Activated B cell treated with CpG ODN at 0.5 μM for 24 hours (primary cell): ENCODE measurements at places on chromosomes 1 and 21.
A peak's percentile ranks its signal among the peaks of the same experiment; 100 is the strongest.

DNA sequence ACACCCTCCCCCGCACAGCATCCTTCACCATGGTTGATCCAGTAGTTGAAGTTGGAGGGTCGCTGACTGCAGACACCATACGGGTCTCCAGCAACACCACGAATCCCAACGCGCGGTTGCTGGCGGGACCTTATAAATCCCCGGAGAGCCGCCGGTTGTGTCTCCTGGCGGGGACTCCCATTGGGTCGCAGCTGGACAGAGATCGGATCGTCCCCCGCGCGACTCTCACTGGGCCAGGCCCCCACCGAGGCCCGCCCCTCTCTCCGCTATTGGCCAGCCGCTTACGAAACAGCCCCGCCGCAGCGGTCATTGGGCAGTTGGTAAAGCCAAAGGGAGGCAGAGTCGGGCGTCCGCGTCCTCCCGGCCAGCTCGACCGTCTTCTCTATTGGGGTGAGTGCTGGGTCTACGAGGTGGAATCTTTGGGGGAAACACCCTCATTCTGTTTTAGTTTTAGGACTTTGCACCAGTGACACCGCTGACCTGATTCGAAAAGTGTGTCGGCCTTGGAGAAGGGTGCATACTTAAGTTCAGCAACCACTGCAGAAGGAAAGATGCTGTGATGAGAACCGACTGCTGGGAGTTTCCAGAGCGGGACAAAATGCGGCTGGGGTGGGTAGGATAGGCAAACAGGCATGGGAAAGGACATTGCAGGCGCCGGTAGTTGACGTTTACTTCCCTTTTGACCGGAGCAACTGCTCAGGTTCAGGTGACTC, 27.4 kb downstream of the RABIF start:
- H3K4me1 ChIP-seq = peaks cover 13% of the 10 kb centered on the region
- peak overlapping the region; percentile 3 for H3K27ac ChIP-seq
- peak; percentile 50 for DNase-seq
- peaks cover 14% of the 10 kb centered on the region for H3K27me3 ChIP-seq

- peaks cover 2% of the 10 kb centered on the region for H3K36me3 ChIP-seq
- no peak overlapping the region for H3K27ac ChIP-seq
- peak overlapping the region; percentile 28 for H3K4me3 ChIP-seq
- peaks cover 32% of the 10 kb centered on the region for H3K4me1 ChIP-seq
- peaks cover 78% of the 10 kb centered on the region for H3K27me3 ChIP-seq
Observed at GRCh38 chr1:50427086-50427817, 4.0 kb upstream of the DMRTA2 start.

DNA sequence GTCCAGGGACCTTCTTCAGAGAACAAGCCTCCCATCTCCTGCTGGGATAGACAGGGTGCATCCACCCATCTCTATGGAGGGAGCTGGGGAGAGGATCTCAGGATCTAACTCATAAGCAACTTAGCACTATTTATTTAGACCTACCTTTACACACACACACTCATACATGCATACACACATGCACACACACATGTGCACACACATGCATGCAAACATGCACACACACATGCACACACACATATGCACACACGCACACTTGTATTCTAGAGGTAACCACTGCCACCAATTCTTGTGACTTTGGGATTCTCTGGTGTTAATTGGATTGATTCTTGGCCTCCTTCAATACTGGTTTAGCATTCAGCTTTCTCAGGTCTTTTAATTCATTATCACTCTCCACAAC, 9.8 kb downstream of the MT1HL1 start:
- no peak overlapping the region for H3K4me3 ChIP-seq
- no peak overlapping the region for H3K27ac ChIP-seq

- H3K27ac ChIP-seq = no peak overlapping the region
- peaks cover 73% of the 10 kb centered on the region for H3K36me3 ChIP-seq
- H3K27me3 ChIP-seq = no peaks in the 10 kb centered on the region
- H3K4me1 ChIP-seq = peaks cover 36% of the 10 kb centered on the region
- no peak for DNase-seq
Observed at GRCh38 chr1:155847823-155848529, 9.0 kb downstream of the GON4L start.

DNA sequence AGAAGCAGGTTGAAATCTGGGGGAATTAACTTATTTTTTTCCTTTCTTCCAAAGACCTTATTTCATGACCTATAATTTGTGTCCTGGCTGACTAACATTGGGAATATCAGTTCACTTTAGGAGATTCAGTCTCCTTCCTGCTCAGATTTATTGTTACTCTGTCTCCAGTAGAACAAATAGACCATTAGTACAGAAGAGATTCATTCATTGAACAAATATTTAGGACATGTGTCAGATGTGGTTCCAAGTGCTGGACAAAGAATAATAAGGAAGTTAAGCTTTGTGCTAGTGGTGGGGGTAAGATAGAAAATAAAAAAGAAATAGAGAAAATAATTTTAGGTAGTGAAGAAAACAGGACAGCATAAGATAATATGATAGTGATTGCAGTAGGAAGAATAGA, 20.3 kb downstream of the ZMYM4 start:
- H3K4me1 ChIP-seq = peaks cover 15% of the 10 kb centered on the region
- no peak overlapping the region for H3K27ac ChIP-seq
- H3K4me3 ChIP-seq = no peak overlapping the region
- no peak for DNase-seq

DNA sequence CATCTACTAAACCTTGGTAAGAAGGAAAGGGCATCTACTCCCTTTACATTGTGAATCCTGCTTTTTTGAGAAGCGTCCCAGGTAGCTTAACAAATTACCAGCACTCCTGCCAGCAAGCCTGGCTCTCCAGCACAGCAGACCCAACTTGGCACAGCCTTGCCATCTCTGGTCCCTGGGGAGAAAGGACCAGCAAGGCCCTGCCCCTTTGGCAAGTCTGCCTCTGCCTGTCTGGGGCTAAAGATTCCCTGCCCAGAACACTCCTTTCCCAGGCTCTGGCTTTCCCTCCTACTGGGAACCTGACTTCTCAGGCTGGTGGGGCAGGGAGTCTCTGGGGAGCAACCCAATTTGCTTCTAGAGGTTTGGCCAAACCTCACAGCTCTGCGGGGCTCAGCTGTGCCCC, 68.5 kb downstream of the ATP2B4 start:
- no peak overlapping the region for H3K4me3 ChIP-seq
- H3K4me1 ChIP-seq = no peaks in the 10 kb centered on the region
- H3K27me3 ChIP-seq = no peaks in the 10 kb centered on the region
- peaks cover 12% of the 10 kb centered on the region for H3K36me3 ChIP-seq

DNA sequence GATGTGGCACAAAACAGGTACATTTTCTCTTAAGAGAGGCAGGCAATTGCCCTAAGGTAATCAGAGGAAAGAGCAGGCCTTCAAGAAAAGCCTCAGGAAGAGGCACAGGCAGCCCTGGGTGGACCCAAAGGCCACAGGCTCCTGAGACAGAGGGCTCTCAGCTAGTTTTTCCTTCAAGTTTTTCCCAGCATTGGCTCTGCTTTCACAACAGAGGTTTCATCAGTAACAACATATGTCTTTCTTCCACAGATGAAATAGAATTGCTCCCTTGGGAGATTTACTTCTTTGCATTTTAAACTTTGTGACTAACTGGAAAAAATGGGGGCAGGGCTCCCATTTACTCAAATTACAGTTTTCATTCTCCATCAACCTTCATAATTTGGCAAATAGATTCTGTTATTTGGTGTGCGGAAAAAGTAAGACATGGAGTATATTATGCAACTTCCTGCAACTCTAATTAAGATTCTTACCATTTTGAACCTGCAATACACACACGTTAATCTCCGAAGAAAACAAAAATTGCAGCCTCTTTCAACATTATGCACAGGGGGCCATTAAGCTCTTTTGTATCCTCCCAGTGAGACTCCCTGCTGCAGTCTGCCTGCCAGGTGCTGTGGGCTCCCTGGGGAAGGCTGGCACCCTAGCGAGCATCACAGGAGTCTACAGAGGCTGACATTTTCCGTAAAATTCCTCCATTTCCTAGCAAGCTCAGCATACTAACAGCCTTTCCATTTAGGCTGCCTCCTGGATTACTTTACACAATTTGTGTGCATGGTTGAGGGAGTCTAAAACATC, 282.3 kb downstream of the USH2A start:
- H3K4me3 ChIP-seq = no peak overlapping the region
- no peaks in the 10 kb centered on the region for H3K27me3 ChIP-seq
- H3K4me1 ChIP-seq = no peaks in the 10 kb centered on the region
- DNase-seq = no peak
- H3K27ac ChIP-seq = no peak overlapping the region
- H3K36me3 ChIP-seq = no peaks in the 10 kb centered on the region

DNA sequence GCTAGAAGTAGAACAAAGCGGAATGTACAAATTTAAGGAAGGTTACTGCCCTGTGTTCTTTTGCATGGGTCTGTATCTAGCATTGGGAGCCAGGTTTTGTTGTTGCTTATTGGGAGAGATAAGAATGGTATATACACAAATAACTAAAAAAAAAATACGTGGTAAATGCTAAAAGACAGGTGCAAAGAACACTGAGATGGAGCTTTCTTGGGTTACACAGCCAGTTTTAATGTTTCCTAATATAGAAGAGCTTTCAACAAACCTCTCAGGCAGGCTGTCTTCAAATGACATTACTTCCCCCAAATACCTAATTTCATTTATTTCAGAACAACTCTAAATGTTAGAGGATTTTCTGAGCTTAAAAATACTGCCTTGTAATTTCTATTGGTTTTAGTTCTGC, 1.4 kb upstream of the MDM4 start:
- DNase-seq = no peak
- H3K4me1 ChIP-seq = peaks cover 77% of the 10 kb centered on the region
- no peaks in the 10 kb centered on the region for H3K27me3 ChIP-seq
- H3K36me3 ChIP-seq = peaks cover 26% of the 10 kb centered on the region
- H3K4me3 ChIP-seq = peak overlapping the region; percentile 24
- H3K27ac ChIP-seq = no peak overlapping the region
